ENCODE measurements at places on chromosomes 6 and 20.
A peak's percentile ranks its signal among the peaks of the same experiment; 100 is the strongest.

DNA sequence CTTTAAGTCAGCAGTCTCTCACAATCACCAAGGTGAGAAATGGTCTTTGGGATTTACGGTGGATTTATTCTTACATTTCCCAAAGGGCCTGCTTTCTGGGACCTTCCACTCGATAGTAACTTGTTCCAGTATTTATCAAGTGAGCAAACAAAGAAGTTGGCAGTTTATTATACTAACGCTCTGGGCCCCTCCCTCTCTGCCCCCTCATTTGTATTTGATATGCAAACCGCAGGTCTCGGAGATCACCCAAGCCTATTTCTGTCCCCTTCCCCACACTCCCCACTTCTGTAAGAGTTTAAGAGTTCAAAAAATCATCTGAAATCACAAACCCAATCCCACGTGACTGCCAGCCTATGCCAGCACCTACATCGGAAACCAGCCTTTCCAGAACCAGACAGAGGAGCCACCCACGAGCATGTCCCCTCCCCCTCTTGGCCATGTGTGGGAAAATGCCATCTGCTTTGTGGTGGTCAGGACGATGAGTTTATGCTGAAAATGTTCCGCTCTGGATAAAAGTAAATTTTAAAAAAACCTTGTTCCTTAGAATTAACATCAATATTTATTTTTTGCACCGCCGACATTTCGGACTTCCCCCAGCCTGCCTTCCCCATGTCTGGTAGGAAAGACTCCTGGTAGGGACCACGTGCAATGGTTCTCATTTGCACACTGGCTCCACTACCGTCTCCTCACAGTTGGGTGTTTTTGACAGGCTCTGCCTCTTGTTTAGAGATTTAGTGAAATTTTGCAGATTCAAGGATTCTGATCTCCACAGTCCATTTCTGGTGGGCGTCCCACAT lies 281.0 kb downstream of the TFAP2C start:
- DNase-seq, result no peak

- DNase-seq, result no peak
These were observed 2.2 kb upstream of the VEGFA start for GRCh38 chr6:43767553-43768505.

DNA sequence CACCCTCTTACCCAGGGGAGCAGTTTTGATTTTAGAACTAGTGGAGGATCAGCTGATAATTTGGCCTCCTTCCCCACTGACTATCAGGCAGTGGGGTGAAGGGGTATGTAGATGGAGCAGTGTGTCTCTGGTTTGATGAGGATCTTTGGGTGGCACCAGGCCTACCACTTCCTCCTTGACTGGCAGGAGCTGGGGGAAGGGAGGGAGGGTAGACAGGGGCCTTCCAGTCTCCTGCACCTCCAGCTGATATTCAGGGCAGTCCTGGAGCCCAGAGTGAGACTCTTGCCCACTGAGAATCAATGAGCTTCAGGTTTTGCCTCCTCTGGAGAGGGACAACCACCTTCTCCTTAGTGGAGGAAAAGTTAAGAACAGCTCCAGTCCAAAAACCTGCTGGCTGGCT lies 3.2 kb downstream of the DEF6 start:
- DNase-seq, result no peak

GRCh38 chr6:164578616-164579015 lies 730.8 kb downstream of the C6orf118 start:
- no peak for DNase-seq

GRCh38 chr6:137736048-137736818 lies 130.8 kb upstream of the TNFAIP3 start:
- DNase-seq, result no peak

- DNase-seq, result no peak
These were observed 69.0 kb upstream of the PDE7B start for GRCh38 chr6:135782546-135782945.

- no peak for DNase-seq
These were observed 19.7 kb upstream of the SLC22A3 start for GRCh38 chr6:160328447-160328846.

DNA sequence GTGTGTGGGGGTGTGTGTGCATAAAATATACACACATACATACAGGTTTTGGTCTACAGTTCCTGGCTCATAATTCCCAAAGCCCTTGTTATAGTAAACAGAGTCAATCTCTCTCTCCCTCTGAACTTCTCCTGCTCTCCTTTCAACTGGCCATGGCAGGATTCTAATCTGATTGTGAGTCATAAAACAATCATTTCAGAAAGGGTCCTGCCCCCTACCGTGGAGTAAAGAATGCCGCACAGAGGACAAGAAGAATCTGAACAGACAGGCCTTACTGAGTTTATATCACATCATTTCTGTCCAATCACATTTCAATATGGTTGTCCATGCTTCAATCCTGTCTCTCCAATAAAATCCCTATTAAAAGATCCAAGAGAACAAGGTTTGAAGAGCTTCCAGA lies 416.9 kb downstream of the FRK start:
- DNase-seq, result peak; percentile 11

DNA sequence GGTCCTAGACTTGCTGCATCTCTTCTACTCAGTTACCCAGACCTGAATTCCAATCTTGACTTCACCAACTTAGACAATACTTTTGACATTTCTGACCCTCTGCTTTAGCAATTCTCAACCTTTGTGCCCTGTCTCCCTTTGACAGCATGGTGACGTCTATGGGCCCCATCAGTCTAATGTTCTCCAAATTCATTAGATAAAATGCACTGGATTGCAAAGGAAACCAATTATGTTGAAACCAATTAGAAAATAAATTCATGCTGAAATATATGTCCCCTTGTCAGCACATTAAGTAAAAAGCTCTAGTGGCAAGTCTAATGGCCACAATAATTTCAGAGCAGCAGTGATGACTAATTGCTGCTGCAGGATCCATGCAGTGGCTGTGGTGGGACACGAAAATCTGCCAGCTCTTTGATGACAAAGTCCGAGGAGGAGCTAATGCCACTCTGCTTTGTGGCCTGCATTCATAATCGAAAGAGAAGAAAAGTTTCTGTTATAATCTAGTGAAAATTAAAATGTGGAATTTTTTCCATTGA lies 64.0 kb downstream of the BFSP1 start:
- no peak for DNase-seq

DNA sequence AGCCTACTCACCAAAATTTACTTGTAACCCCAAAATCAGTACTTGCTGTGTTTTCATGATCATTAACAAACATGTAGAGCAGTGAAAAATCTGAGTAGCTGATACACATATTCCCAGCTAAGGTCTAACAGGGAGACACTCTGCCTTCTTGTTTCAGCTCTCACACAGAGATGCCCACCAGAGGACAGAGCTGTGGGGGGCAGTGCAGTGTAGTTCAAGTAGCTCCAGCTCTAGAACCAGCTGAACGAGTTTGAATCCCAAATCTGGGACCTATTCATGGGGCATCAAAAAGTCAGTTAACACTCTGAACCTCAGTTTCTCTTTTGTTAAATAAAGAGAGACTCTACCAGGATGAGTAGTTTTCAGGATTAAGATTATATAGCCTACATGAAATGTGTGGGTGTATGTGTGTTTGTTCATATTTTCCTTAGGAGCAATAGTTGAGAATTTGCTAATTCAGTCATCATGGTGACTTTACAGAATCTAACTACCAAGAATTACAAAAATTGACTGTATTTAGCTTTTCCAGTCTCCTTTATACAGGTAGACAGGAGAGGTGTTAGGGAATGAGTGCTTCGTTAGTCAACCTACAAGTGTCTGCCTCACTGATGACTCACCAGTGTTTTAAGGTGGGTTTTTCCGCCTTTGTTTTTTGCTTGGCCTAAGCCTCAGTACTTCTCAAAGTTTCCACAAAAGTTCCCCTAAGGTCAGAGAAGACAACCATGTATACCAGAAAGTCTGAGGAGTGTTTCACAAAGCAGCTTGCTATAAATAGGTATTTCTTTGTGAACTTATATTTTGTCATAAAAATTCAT lies 164.0 kb upstream of the RUNX2 start:
- DNase-seq, result no peak

- peak; percentile 74 for DNase-seq
These were observed 93.9 kb downstream of the RNASET2 start for GRCh38 chr6:166862287-166862977.

GRCh38 chr6:14306151-14306906 lies 188.8 kb downstream of the CD83 start:
- no peak for DNase-seq

- no peak for DNase-seq
These were observed 266.9 kb upstream of the STXBP5 start for GRCh38 chr6:146937316-146937715.

- no peak for DNase-seq
These were observed 676.6 kb downstream of the DHX35 start for GRCh38 chr20:39638731-39639130.
